Fibroblast of skin of right biceps (primary cell): ENCODE measurements at places on chromosomes 13 and 19.

DNA sequence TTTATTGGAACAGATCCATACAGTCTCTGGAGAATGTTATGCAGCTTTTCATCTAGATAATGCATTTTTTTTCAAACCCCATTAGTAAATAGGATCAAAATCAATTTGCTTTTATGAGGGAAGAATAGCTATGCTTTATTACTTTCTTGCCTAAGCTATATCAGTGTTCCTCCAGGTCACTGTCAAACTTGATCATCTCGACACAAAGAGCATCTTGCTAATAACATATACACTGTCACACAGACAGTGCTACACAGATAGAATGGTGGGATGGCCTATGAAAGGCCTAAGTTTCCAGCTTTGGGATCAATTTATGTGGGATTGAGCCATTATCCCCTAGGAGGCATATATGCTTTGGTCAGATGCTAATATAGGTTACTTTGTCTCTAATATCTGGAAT is 862.9 kb upstream of the SPRY2 start:
- no peak for DNase-seq

DNA sequence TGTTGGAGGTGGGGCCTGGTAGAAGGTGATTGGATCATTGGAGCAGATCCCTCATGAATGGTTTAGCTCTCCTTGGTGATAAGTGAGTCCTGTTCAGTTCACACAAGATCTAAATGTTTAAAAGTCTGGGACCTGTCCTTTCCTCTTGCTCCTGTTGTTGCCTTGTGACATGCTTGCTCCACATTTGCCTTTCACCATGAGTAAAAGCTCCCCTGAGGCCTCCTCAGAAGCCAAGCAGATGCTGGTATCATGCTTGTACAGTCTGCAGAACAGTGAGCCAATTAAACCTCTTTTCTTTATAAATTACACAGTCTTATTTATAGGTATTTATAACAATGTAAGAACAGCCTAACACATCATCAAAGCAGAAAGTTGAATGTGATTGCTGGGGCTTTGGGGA is 24.2 kb upstream of the RFC3 start:
- DNase-seq = no peak

GRCh38 chr13:71922194-71922593 is 55.2 kb upstream of the DACH1 start:
- peak; percentile 37 for DNase-seq

DNA sequence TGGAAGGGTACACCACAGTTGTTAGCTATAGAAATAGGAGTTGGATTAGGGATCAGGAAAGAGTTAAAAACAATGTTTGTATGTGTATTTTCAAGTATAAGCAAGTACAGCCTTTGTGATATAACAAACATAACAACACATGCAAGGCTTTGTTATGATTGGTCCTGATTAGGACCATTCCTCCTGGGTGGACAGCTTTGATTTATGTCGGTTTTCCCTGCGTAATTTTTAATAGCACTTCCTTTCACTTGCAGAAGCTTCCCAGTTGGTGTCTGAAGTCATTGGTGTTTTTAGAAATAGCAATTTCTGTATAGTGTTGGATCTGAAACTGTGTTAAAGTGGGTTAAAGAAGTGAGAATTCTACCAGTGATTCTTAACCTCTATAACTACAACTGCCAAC is 10.0 kb downstream of the FNDC3A start:
- no peak for DNase-seq

- DNase-seq = no peak
Measured at GRCh38 chr13:101714195-101714594, 261.7 kb downstream of the ITGBL1 start.

DNA sequence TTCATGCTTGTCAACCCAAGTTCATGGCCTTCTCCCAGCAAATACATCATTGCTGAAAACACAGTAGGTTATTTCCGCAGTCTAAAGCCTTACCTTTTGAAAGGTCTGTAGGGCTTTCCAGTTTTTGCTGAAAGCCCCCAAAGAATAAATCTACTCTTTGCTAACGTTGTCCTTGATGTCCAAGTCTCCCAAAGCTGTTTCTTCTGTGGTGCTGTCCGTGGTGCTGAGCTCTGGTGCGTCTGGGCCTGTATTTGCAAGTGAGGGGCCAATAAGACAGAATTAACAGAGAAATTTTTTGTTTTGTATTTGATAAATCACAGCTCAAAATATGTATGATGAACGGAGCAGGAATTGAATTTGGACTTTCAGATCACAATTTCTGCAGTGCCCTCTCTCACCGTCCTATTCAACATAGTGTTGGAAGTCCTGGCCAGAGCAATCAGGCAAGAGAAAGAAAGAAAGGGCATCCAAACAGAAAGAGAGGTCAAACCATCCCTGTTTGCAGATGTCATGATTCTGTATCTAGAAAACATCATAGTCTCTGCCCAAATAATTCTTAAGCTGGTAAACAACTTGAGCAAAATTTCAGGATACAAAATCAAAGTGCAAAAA is 9.8 kb upstream of the LGALS16 start:
- peak; percentile 20 for DNase-seq

DNA sequence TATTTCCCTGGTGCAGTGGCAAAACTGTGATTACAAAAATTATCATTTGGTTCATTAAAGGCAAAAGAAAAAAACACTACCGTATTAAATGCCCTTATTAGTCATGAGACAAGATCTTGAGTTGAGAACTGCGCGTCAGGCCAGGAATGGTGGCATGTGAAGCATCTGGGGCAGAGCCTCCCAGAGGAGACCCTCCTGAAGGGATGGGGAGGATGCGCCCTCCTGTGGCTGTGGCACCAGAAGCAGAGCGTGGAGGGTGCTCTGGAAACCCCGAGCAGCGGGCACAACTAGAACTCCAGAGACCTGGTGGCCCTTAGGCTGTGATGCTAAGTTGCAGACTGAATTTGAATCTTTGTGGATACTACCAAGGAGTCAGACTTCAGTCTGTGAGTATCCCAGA is 11.5 kb downstream of the CUL4A start:
- DNase-seq = peak; percentile 23

DNA sequence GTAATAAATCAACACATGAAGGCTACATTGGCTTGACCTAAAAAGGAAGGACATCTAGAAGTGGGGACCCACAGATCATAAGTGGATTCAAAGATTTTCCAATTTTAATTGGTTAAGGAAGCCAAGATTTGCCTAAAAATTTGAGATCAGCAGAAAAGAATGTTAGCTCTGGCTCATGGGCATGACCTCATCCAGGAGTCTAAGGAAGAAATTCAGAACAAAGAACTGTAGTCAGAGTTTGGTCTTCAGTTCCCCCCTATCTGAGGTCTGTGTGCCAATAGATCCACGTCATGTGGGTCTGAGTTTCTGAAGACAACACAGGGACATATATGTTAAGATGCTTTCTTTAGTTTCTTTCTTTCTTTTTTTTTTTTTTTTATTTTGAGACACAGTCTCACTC is 648.8 kb upstream of the SPRY2 start:
- DNase-seq = no peak
